ENCODE measurements at places on chromosomes 1 and 21.

DNA sequence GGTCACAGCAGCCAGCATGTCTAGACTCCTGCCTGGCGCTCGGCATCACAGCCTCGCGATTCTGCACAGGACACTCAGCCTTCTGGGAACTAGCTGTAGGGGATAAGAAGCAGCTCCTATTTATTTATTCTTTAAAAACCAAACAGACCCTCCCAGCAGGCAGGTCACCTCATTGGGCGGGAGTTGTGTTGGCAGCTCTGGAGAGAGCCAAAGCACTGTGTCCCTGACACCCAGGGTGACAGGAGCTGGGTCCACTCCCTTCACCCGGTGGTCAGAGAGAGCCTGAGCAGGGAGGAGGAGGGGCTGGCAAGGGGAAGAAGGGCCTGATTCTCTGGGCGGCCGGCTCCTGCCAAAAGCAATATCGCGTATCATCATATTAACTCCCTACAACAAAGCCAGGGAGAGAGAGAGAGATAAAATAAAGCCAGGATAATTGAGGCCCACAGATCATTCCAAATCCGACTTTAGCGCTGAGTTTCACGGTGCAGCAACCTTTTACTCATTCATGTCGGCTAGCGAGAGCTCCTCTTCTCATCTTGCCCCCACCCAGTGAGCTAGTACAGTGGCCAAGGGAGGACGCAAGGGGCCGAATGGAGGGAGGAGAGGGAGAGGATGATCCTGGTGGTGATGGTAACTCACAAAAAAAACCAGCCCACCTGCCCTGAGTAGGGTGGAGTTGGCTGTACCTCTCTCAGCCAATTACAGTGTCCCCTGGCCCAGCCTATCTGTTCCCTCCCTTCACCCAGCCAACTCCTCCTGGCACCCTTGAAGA, 79.8 kb upstream of the IFFO2 start:
- no peak for DNase-seq

DNA sequence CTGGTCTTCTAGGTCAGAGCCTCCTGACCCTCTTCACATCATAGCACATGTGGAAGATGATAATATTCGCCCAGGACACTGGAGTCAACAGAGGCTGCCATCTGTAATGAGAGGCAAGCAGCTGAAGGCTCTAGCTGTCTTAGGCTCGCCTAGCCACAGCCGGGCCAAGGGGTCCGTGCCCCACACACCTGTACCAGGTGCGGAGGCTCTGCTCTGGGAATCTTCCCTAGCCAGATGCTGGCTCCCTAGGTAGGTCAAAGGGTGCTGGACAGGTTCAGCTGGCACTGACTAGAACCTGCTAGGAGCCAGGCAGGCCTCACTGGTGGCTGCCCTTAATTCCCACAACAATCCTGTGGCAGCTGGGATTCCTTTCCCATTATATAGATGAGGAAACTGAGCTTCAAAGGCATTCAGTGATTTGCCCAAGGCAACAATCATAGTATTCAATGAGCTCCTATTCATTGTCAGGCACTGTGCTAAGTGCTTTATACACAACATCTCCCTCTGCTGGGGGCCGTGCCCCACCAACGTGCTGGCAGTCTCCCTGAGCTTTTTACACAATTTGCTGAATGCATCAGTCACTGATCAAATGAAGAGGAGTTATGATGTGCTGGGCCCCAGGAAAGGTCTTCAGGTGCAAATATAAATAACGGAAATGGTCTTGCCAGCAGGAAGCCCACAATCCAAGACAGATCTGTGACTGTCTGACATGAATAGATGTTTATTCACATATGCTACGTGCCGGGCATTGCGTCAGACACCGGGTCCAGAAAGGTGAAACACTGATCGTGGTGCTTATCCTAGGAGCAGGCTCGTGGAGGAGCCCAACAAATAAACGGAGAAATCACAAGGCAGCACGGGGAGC, 58.0 kb downstream of the DDX20 start:
- no peak for DNase-seq

- DNase-seq = no peak
Observed at GRCh38 chr1:7218210-7218832, 433.1 kb downstream of the CAMTA1 start.

DNA sequence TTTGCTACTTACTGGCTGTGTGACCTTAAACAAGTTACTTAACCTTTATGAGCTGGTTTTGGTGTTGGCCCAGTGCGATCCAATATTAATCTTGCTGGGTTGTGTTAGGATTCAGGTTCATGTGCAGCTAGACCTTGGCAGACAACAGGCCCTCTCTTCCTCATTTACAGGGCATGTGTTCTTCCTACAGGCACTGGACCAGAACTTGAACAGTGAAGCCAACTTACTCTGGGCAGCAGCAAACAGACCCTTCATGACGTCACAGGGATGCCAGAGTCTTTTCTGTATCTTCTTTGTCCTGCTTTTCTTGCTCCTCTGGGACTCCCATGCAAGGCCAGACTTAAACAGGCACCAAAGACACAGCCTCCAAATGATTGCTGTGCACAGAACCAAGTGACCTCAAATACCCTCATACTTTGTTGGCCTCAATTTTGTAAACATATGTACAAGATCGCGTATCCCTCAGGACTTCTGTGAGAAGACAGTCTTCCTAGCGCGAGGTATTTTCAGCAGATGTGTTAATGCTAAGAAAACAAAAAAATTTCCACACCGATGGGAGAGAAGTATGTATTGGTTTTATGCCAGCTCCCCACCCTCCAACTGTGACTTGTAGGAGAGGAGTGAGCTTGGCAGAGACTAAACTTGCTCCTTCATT, 73.7 kb downstream of the URB2 start:
- no peak for DNase-seq

All from activated T-helper 9 cell treated with anti-CD3 and anti-CD28 coated beads, Interleukin-2, amount 50 U/mL, for 16 hours (primary cell).